ENCODE measurements at places on chromosomes 4 and X.

GRCh38 chr4:143375326-143376073, 38.8 kb downstream of the GAB1 start:
- peak; percentile 3 for DNase-seq

DNA sequence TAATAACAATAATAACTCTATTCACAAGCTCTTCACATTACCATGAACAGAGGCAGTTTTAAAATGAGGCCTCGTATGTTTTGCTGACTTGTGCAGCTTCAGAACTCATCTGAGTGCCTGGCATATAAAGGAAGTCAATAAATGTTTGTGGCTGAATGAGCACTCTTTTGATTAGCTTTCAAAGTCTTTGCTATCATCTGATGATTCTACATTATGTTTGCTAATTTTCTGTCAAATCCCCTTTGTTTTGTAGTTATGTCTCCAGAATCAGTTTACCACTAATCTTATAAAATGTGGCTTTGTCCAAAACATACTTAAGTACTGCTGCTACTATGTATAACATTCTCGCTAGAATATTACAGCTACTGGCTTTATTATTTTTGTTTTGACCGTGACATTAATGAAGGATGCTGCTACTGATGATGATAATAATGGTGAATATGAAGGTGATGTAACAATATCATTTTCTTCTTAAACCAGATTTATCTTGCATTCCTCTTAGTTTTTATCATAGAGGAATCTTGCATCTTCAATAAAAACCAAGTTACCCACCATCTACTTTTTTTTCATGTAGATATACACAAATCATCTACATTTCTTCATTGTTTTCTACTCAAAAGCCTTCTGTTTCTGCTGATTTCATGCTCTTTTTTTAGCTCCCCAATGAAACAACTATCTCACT, 384.5 kb downstream of the NAF1 start:
- no peak for DNase-seq

DNA sequence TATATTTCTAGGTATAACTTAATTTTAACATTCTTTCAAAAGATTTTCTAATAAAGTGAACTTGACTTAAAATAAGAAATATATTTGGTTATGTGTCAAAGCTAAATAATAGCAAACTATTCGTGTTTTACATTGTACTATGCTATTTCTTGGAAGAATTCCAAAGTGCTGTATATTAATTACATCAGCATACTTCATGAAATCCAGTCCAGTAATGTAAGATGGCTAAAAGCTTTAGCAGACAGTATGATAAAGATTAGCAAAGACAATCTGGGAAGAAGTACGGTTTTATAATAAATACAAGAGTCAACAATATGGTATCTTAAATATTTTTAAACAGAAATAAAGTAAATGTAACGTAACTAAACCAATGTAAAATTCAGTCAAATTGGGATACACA, 125.7 kb downstream of the FSTL5 start:
- no peak for DNase-seq

DNA sequence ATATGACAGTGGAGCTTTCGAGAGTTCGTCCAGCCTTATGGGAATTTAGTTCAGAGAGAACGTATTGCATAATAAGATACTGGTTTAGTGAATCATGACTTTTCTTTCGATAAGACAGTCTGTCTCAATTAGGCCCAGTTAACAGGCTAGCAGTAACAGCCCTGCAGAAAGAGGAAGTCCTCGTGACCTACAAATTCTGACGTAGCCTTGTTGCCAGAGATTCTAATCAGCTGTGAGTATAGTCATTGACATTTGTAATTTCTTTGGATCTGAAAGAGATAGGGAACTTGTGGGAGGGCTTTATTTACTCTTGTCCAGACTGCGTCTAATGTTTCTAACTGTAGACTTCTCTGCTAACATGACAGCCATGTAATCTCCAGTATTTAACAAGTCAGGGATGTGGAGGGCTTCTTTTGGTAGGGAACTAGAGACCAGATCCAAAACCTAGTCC, 15.8 kb downstream of the ART3 start:
- DNase-seq = peak; percentile 3

- DNase-seq = no peak
Measured at GRCh38 chrX:67731061-67731460, 187.2 kb downstream of the AR start.

DNA sequence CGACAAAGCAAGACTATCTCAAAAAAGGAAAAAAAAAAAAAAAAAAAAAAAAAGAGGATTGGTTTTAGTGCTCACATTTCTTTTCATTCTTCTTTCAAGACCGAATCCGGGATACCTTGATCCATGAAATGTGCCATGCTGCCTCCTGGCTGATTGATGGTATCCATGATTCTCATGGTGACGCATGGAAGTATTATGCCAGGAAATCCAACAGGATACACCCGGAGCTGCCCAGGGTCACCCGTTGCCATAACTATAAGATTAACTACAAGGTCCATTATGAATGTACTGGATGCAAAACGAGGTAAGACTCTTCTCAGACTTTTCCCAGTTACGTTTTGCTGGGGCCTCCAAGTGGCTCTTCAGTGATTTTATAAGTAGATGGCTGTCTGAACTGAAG, 6.1 kb downstream of the CXCR3 start:
- no peak for DNase-seq

DNA sequence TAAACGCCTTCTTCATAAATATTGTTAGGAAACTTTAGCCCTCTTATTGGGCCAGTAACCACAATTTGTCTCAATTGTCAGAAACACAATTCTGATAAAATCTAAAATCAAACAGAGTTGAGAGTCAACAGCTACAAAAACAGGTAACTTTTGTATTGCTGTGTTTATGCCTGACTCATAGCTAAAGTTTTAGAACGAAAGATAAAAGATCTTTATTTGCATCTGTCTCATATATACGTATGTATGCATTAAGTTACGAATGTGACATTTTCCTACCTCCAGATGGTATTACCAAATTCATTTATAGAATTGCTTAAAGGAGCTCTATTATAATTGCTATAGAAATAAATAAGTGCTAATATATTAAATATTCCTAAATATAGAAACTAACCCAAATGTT, 887.9 kb upstream of the NDST4 start:
- no peak for DNase-seq

GRCh38 chr4:7828011-7828720, 111.5 kb downstream of the AFAP1 start:
- peak; percentile 87 for DNase-seq

DNA sequence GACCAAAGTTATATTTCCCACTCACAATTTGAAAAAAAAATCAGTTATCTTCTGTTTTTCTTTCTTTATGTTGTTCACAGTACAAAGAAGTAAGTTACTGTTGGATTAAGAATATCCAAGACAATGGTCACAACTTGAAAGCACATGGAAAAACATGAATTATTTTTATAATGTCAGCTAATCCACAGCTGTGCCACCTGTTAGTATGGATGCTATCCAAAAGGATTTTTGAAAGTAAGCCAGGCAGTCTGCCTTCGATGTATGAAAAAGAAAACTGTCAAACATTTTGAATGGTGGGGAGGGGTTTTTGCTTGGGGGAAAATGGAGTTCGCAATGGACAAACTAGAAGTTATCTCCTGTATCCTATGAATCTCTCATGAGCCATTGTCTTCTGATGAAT, 6.2 kb downstream of the GPM6A start:
- DNase-seq = no peak

DNA sequence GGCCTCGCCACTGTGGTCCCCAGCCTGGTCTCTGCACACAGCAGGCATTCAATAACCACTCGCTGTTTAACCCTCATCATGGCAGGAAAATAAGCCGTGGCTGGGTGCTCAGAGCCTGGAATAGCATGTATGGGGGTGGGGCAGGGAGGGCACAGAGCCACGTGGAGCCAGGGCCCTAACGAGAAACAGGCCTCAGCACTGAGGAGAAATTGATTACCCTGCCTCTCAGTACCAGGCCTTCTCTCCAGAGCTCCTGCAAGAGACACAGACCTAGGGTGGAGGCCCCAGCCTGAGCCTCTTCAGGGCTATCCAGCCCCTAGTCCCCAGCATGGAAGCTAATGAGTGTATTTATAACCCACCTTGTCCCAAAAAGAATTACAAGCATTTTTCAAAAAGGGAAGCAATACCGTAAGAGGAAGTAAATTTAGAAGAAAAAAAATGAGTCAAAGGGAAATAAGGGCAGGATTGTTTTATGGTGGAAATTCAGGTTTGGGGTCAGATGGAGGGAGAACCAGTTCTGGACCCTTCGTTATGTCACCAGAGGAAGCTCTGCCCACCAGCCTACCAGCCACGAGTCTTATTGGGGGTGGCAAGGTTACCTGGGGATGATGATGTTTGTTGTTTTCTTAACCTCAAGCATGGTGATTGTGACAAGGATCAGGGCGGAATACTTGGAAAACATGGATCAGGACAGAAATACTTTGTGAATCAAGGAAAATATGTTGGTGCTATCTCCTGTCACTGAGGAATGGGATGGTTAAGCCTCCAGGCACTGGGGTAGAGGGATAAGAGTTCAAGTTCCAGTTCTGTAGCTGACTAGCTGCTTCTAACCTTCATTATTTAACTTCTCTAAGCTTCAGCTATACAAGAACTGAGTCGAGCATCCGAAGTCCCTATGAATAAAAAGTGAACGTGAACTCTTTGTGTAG, 101.9 kb upstream of the RBPJ start:
- no peak for DNase-seq

- no peak for DNase-seq
Measured at GRCh38 chr4:149005191-149005590, 563.0 kb upstream of the NR3C2 start.

GRCh38 chrX:72243472-72243871, 4.6 kb upstream of the ERCC6L start:
- no peak for DNase-seq

GRCh38 chr4:168604496-168605373, 107.9 kb downstream of the PALLD start:
- no peak for DNase-seq

DNA sequence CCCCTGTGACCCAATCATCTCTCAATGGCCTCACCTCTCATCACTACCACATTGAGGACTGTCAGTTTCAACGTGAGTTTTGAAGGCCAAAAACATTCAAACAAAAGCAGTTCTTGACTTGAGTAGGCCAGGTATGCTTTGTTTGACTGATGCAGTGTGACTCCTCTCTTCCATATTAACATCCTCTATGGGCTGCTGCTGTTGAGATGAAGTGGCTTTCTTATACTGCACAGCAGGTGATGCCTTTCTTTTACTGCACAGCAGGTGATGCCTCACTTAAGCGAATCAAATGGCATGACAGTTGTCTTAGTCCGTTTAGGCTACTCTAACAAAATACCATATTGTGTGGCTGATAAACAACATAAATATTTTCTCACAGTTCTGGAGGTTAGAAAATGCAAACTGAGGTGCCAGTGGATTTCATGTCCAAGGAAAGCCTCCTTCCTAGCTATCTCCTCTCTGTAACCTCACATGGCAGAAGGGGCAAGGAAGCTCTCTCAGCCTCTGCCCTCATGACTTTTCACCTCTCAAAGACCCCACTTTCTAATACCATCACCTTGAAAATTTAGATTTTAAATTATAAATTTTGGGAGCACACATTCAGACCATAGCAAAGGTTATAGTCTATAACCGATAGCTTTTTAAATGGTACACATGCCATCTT, 2267.9 kb upstream of the AGA start:
- DNase-seq = no peak

DNA sequence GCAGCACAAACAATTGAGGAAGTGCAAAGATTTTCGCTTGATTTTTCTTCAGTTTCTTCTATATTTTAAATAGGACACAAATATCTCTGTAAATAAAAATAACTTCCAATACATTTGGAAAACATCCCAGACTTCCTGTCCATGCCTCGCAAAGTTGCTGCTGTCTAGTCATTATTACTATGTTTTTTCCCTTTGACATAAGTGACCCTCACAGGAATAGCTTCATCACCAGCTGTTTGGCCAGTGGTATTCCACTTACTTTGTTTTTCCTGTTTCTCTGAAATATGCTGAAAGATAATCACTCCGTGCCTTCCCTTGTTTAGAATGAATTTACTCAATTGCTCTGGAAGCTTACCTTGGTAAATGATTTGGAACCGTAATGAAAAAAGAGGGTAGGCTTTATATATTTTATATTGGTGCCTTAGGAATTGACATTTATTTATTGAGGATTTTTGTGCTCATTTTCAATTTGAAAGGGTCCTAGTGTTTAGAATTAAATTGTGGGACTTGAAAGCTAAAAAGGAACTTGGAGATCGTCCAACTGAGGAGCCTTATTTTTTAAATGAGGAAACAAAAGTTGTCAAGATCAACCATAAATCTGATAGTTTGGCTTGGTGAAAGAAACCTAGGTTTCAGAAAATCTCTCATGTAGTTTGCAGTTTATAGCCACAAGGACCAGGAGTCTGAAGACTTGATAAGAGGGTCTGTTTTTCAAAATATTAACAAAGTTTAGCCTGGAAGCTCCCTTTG, 65.6 kb downstream of the CDKL5 start:
- no peak for DNase-seq

- DNase-seq = no peak
Measured at GRCh38 chrX:9189286-9189685, 155.4 kb upstream of the FAM9B start.

DNA sequence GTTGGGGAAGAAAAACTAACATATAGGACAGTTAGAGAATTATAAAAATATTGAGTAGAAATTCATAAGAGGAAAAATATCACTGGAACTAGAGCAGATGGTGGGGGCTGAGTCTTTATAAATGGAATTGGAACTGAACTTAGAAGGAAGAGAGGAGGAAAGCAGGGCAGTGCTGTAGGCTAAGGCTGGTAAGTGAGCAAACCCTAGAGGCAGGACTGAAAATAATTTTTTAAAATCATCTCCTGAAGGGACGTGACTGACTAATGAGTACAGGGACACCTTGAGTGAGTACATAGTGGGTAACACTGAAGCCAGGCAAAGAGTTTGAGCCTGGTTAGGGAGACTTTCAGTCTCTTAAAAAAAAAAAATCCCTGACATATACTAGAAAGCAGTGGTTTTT, 63.3 kb downstream of the GALNT7 start:
- DNase-seq = no peak

DNA sequence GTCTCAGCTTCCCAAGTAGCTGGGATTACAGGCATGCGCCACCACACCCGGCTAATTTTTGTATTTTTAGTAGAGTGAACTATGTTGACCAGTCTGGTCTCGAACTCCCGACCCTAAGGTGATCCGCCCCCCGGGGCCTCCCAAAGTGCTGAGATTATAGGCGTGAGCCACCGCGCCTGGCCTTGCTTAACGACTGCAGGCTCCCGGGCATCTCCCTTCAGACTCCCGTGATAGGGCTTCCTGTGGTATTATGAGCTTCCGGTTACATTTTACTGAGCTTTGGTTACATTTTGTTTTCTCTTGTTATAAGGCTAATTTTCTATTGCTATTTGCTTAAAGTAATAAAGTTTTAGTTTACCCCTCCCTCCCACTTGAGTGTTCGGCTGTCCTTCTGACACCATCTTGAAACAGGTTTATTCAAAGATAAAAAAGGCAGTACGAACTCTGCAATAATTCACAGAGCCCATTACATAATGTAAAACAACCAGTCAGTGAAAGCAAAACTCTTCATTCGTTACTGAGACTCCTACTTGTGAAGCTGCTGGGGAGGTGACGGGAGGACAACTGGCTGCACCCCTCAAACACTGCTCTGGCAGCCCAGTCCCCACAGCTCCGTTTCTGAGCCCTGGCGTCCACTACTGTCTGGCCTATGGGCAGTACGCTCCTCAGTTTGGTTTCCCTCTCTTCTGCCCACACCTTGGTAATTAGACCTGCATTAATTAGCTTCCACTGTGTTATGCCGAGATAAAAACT, 795.7 kb upstream of the SLIT2 start:
- DNase-seq = no peak
